ENCODE measurements at places on chromosomes 5 and 9.
A peak's percentile ranks its signal among the peaks of the same experiment; 100 is the strongest.

GRCh38 chr5:36658038-36658756 is 51.8 kb downstream of the SLC1A3 start:
- no peak for DNase-seq

GRCh38 chr9:806285-807156 is 35.0 kb upstream of the DMRT1 start:
- DNase-seq: no peak

- DNase-seq: no peak
These were observed 37.3 kb downstream of the FSD1L start for GRCh38 chr9:105485131-105485530.

DNA sequence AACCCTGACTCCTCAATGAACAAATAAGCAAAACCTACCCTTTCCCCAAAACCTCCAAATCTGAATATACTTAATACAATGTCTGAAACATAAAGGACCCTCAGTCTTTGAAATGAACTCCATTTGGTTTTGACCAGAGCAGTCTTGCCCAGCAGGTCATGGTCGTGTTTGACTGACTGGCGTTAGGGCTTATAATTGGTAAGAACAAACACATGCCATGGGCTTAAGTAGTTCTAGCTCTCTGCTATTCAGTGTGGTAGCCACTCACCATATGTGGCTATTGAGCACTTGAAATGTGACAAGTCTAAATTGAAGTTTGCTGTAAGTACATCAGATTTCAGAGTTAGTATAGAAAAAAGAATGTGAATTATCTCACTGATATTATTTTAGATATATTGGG is 42.1 kb downstream of the LRRTM2 start:
- no peak for DNase-seq

GRCh38 chr9:131523451-131524435 is 7.3 kb downstream of the UCK1 start:
- no peak for DNase-seq

- DNase-seq: peak; percentile 90
These were observed 59.9 kb downstream of the ZFAND5 start for GRCh38 chr9:72305102-72305546.

- no peak for DNase-seq
These were observed 25.2 kb downstream of the ZCCHC9 start for GRCh38 chr5:81326554-81326953.

GRCh38 chr5:142178651-142179050 is 70.1 kb downstream of the NDFIP1 start:
- no peak for DNase-seq

- no peak for DNase-seq
These were observed 131.4 kb upstream of the LHFPL2 start for GRCh38 chr5:78779771-78780616.

DNA sequence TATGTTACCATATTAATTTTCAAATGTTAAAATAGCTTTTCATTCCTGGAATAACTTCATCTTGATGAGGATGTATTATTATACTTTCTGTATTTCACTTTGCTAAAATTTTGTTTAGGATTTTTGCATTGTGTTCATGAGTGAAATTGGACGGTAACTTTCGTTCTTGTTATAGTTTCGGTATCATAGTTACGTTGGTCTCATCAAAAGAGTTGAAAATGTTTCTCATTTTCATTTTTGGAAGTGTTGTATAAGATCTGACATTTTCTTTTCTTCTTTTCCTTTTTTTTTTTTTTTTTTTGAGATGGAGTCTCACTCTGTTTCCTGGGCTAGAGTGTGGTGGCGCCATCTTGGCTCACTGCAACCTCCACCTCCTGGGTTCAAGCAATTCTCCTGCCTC is 20.0 kb downstream of the PRRT1B start:
- DNase-seq: no peak

DNA sequence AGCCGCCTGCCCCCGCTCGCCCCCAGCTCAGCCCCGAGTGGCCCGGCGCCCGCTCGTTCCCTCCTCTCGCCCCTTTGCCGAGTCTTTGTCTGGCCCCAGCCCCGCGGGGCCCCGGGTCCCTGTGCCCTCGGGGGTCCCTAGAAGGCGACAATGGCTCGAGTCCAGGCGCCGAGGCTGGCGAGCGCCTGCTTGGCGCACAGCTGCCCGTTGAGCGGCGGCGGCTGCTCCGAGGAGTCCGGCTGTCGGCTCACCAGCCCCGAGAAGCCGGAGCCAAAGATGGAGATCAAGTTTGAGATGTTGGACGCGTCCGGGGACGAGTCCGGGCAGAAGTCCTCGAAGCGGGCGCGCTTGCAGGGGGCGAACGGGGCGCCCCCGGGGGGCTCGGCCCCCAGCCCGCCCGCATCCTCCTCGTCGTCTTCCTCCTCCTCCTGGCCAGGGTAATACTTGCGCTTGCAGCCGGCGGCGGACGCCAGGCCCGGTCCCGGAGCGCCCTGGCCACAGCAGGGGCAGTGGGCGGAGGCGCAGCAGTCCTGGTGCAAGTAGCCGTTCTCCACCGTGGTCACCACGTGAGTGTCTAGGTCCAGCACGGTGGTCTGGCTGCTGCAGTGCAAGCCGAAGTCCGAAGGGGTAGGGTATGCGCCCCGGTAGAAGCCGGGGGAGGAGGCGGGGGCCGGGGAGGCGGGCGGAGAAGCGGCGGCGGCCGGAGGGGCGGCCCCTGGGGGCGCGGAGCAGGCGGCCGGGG is 1.2 kb downstream of the IER5L start:
- no peak for DNase-seq

DNA sequence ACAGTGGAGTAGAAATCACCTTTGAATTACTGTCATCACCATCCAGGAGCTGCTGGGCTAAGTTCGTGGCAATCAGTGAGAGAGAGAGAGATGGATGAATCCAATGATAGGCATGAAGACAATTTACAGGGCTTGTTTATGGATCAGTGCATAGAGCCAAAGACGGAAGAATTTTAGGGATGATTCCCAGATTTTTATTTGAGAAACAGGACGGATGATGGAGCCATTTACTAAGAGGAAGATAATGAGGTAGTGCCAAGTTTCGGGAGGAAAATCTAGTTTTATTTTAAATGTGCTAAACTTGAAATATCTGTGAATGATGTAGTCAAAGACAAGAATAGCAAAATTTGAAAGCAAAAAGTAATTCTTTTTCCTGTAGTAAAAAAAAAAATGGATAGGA is 394.2 kb upstream of the PAPPA start:
- no peak for DNase-seq

GRCh38 chr9:105280691-105281090 is 36.2 kb downstream of the SLC44A1 start:
- DNase-seq: no peak

- no peak for DNase-seq
These were observed 397.1 kb downstream of the MAN2A1 start for GRCh38 chr5:110086658-110087388.

DNA sequence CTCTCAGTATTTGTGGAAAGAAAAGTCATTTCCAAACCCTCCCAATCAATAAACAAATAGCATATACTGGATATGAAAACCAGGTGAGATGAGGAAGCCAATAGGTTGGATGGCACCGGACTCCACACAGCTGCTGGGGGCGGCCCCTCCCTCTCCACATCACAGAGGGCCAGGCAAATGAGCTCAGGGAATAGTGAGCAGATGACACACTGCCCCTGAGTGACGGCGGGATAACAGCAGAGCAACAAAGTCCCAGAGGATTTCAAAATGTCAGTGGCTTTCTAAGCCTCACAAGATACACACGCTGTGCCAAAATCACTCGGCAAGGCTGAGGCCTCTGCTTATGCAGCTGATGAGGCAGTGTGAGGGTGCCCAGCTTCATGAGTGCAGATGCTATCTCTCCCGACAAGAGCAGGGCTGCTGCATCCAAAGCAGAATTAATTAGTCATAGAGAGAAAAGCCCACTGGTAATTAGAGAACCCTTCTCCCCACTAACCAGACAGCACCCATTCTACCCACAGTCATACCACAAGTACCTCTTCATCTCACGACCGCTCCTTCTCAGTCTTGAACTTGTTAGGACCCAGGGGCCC is 235.0 kb upstream of the NFIL3 start:
- DNase-seq: no peak

DNA sequence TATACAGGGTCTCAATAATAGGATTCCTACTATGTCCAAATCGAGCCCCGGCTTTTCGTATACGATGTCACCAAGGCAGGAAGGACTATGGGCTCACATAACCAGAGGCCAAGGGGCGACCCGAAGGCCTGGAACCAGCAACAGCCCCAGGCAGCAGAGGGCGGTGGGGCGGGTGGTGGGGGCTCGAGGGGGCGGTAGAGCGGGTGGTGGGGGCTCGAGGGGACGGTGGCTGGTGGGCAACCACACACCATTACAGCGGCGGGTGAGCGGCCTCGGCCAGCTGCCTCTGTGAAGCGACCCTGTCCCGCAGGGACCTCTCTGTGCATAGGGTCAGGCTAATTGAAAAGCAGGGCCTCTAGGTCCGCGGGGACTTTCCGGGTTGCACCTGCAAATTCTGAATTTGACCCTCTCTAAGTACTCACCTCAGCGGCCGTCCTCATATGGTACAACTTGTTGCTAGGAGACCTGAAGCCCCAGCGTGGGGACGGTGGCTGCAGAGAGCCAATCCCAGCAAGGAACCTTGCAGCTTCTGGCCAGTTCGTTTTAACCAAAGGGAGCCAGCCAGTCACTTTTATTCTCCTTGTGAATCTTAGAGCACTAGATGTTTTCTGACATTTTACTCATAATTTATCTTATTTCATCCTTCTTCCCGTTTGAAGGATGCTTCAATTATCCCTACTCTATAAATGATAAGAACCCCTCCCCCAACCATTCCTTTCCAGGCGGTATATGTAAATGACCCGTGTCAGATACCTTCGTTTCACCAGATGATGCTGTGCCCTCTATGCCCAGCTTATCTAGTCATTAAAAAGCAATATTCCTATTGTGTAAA is at the start of gene NME5:
TSS of gene NME5 (minus strand) at position 480 of the 832 bp plus-strand sequence. CDS start 648 bp downstream, outside the sequence.
- DNase-seq: peak; percentile 80

DNA sequence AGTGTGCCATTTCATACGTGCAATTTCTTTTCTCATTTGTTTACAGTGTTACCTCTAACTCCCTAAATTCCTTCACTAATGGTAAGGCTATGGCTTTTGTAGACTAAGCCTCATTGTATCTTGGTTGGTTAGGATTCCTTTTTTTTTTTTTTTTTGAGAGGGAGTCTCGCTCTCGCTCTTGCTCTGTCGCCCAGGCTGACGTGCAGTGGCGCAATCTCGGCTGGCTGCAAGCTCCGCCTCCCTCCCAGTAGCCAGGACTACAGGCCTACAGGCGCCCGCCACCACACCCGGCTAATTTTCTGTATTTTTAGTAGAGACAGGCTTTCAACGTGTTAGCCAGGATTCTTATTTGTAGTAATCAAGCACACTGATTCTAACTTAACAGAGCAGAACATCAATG is 57.7 kb downstream of the SPEF2 start:
- DNase-seq: no peak

- DNase-seq: no peak
These were observed 57.3 kb upstream of the C6 start for GRCh38 chr5:41270423-41271251.

DNA sequence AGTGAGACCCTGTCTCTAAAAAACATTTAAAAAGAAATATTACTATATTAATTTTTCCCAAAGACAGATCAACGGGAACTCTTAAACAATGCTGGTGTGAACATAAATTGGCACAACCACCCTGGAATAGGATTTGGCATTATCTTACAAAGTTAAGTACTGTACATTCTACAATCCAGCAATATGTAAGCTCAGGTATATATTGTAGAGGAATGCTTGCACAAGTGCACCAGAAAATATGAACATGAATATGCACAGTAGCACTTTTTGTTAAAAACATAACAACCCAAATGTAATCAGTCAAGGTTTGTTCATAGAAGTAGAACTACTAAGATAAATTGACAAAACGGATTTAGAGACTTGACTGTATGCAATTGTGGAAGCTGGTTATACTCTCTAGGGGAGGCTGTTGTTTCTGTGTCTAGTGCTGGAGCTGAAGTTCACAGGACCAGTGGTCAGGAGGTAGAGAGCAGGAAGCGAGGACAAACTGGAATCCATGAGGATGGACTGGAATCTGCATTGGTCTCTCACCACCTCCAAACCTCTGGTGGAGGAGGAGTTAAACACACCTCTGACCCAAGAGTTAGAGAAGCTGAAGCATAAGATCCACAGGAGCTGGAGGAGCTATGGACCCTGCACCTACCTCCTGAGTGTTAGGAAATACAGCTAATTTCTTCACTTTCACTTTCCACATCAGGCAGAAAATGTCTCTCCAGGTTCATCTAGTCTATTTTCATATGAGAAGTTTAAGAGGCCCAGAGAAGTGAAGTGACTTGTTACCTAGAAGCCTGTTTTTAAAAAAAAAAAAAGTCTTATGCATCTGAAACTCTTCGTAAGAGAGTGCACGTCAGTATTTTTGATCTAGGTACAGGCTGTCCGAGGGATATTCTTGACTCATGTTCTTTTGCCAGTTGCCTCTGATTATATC is 20.3 kb upstream of the RIC1 start:
- DNase-seq: no peak

GRCh38 chr5:35339616-35340100 is 109.4 kb upstream of the PRLR start:
- DNase-seq: no peak

DNA sequence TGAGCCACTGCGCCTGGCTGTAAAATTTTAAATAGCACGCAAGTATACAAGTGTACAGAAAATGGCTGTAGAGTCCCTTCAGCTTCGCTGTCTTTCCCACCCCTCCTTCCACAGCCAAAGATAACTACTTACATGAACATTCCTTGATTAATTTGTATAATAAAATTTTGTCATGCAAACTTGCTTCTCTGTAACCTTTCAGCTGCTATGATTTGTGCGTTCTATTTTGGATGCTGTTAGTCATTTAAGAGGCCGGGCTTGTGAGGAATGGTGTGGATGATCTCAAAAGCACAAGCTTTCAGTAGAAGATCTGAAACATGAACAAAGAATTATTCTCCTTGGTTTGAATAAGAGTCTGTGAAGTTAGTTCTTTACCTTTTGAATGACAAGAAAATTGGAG is 115.0 kb upstream of the TLE1 start:
- no peak for DNase-seq

DNA sequence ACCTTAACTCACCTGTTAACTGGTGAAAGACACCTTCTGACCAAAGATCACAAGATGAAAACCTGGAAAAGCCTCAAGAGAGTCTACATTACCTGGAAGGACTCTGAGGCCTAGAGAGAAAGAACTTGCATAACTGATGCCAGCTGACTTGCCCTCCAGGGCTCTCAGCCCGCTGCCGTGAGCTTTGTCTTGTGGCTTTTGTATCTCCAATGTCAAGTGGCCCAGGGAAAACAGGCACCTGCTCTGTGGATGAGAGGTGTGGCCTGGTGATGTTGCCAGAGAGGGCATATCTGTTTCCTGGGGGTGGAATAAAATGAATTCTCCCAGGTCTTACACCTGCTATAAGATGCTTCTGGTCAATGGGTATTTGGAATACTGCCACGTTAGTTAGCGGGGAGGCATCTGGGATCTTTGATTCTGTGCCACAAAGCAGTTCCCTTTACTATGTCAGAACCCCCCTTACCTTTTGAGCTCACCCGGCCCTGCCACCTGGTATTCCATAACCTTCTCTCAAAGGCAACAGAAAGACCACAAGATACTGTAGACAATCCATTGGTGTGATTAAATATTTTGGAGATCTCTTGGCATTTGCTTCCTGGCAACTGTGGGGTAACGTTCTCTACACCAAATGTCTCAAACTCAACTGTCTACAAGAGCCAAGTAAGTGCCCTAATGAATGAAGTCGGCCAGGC is 54.9 kb upstream of the N4BP3 start:
- DNase-seq: peak; percentile 53

- no peak for DNase-seq
These were observed 150.8 kb upstream of the GRHPR start for GRCh38 chr9:37271679-37272078.
